Kasumi-1 (cell line): ENCODE measurements at places on chromosomes 5 and 9.

DNA sequence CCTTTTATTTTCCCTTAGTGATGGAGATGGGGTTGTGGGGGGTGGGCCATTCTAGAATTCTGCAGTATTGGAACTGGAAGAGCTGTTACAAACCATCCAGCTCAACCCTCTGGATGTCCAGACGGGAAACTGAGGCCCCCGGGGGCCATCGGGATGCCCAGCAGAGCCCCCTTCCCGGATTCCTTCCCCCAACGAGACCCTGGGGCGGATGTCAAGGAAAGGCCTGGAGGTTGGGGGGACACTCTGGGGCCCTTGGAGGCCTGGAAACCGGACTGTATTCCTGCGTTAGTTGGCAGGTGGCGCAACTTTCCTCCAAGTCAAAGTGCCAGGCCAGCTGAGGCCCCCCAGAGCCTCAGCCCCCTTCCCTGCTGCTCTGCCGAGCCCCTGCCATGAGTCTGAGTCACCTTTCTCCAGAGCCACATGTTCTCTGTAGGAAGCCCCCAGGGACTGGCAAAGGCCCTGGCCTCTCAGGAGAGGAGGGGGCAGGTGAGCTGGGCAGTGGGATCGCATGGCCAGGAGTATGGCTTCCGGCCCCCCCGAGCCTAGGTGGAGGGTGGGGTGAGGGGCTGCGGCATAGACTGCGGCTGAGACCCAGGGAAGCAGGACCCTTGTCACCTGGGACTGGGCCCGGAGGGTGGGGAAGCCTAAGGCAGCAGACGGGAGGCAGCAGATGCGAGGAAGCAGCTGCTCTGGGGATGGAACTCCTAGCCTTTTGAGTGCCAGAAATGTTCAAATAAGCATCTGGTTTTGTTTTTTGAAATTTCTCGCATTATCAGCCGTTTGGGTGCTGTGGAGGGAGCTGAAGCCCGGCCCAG is 17.8 kb upstream of the FIBCD1 start:
- DNase-seq = no peak

- no peak for DNase-seq
Observed at GRCh38 chr9:134514503-134514902, 127.1 kb upstream of the COL5A1 start.

- no peak for DNase-seq
Observed at GRCh38 chr9:131483319-131484050, 19.2 kb upstream of the POMT1 start.

DNA sequence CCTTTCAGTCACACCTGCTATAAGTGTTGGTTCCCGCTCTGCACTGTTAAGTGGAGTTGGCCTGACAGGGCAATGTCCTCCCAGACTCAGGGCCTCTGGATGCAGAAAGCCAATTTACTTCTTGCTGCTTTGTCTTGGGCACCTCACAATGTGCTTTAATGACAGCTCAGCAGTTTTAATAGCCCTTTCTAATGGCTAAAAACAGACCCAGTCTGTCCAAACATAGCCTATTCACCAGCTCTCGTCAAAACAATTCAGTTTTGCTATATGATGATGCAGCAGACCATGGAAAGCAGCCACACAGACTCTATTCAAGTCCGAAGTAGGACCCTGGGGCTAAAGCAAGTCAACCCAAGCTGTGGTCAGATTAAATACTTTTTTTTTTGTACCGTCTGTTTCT is 529.1 kb upstream of the SEMA6A start:
- DNase-seq = no peak

- peak; percentile 28 for DNase-seq
Observed at GRCh38 chr9:94160594-94161501, 76.6 kb downstream of the PTPDC1 start.

DNA sequence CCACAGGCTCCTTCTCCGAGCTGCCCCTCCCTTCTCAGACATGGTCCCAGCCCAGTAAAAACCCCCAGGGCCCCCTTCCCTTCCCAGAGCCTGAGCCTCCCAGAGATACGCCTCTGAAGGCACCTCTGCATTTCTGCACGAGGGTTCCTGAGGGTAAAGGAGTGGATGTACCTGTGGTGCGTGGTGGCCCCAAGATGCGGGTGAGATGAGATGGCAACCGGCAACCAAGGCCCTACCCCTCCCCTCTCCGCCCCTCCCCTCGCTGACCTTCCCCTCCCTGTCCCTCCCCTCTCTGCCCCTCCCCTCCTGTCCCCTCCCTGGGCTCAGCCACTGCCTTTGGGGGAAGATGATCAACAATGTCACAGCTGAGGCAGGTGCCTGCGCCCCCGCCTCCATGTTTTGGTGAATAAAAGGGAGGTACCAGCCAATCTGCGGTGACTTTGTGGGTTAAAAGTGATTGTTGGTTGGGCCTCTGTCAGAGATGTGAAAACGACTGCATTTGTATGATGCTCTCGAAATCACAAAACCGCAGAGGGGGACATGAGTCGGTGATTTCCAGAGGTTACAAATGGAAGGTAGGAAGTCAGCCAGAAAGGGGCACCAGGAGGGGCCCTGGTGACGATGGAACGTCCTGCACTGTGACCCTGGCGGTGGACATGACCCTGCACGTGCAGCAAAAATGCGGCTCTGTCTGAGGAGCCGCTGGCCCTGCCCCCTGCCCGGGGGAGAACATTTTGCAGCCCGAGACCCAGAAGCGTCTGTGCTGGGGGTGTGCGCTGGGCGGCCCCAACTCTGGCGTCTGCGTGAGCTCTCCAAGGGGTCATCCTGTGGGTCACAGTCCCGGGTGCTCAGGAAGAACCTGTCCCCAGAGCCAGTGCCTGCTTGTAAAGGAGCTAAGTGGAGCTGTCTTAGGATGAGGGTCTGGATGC is 3.7 kb downstream of the LCN9 start:
- no peak for DNase-seq

DNA sequence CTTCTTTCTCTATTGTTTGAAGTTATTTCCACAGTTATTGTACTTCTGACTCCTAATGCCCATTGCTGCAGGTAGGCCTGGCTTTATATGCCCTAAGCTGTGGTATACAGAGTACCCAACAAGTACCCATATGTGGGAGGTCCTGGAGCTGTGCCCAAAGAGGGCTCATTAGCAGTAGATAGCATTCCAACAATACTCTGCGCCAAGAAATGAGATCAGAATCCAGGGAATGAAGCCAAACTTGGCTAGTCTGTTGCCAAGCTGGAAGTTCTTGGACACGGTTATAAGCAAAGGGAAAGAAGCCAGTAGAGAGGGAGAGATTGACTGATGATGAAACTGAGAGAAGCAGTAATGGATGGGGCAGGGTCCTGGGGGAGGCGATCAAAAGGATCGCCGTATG is 29.7 kb upstream of the FAM169A start:
- DNase-seq = no peak

- no peak for DNase-seq
Observed at GRCh38 chr9:69611221-69611620, 61.0 kb downstream of the APBA1 start.

DNA sequence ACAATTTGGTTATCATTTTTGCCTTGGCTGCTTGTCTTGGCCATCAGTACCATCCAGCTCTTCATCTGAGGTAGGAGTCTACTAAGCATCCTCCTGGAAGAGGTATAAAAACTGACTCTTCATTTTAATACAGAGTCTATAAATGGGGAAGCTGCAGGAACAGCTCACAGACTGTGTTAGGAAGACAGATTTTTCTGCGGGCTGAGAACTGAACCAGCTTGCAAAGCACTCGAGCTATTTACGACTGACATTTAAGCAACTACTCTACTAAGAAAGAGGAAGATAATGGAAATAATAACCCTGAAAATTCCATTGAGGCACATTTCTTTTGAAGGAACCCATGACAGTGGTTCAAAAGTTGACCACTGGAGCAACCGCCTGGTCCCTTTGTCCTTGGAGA is 314.5 kb upstream of the RFX3 start:
- no peak for DNase-seq

DNA sequence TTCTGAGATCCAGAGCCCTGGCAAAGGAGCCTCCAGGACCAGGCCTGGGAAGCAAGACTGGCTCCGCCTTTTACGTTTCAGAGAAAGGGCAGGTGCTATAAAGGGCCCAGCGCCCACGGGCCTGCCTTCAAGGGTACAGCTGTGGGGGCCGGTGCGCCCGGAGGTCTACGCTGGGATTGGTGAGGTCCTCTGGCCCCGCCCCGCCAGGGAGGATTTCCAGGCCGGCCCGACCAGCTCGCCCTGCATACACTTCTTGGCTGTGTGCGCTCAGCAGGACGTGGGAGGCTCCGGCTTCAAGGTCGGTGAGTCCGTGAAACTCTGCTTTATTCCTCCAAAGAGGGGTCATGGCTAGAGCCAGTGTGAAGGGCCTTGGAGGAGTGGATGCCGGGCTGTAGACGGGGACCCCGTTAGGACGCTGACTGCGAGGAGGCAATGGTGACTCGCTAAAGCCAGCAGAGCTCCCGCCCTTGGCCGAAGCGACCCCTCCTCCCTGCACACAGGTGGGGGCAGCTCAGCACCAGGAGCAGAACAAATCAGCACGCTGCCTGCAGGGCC is at the start of gene CKMT2:
Gene CKMT2, plus strand, starts transcription at position 243 of the 555 bp plus-strand sequence. CDS start 17,811 bp downstream, outside the sequence.
- DNase-seq = no peak

DNA sequence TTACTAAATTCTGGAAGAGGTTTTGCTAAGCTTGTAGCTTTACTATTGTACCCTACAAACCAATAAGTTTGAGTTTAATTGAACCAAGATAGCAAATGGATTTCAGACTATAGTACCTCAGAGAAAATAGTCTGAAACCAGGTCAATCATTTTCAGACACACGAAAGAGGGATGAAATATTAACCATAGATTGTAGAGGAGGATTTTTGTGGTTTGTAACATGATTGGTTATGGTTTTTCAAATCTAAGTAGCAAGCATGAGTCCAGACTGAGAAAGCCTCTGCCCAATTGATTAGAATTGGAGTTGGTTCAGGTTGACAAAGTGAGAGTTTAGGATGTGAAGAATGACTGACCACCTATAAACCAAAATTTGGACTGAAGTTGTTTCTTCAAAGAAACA is 562.7 kb upstream of the DMAC1 start:
- no peak for DNase-seq

DNA sequence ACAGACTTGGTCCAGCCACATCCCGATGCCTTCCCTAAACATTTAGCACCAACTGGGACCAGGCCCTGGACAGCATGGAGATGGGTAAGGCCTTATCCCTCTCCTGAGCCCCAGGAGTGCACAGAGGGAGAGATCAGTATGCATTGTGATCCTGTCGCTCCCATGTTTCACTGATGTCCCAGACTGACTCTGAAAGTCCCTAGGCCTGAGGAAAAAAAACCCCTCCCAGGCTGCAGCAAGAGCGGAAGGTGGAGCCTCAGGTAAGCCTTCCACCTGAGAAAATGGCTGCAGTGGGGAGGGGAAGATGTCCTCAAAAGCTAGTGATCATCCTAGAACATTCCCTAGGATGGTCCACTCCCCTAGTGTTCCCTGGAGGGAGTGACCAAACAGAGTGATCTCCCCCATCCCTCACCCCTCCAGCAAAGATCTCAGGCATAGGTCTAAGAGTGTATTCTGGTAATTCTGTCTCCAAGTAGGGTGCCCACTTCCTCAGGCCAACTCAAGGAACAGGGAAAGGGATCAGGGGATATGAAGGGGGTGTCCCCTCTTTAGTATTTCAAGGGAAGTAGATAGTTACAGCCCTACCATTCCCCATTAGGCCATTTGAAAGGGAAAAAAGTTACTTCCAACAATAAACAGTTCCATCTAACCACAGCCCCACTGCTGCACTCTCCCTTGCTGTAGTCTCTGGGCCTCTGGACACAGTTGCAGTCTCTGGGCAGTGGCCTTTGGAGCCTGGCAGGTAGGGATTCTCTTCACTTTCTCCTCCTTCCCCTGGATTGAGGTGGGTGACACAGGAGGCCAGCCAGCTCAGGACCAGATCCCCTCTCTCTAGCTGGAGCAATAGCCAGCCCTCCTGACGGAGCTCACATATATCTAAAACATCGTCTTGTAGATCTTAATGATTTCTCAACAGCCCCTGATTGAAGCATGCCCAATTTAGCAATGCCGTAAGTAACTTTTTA is 6.8 kb upstream of the CXXC5 start:
- DNase-seq = no peak

DNA sequence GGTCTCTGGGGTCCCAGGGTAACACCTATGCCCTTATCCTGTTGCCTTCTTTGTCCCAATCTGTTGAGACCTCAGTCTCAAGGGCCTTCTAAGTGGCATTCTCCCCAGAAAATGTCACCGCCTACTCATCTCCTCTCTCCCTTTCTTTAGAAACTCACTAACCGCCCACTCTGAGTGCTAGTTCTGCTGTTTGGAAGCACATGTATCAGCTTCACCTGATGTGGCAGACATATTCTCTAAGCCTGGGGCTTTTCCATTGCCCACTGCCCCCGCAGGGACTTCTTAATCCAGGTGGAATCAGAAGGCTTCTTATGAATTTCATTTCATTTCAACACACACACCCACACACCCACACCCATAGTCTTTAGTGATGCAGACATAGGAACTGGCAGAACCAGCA is 165.1 kb downstream of the ASTN2 start:
- DNase-seq = no peak

- DNase-seq = no peak
Observed at GRCh38 chr5:132104556-132104955, 31.0 kb downstream of the CSF2 start.

DNA sequence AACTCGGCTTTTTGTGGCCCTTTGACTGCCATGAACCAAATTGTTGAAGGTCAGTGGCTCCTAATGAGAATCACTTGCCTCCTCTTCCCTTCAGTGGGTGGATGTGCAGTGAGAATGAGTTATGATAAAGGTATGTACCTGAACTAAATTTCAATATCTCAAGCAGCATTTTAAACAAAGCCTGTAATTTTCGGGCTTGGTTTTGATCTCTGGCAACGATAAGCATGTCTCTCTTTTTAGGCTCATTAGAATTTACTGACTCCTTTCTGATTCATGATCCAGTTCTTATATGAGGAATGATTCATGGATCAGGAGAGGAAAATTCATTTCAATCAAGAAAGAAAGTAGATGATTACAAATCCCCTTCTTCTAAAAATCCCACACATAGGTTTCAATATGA is 305.5 kb downstream of the ARRDC3 start:
- DNase-seq = no peak

DNA sequence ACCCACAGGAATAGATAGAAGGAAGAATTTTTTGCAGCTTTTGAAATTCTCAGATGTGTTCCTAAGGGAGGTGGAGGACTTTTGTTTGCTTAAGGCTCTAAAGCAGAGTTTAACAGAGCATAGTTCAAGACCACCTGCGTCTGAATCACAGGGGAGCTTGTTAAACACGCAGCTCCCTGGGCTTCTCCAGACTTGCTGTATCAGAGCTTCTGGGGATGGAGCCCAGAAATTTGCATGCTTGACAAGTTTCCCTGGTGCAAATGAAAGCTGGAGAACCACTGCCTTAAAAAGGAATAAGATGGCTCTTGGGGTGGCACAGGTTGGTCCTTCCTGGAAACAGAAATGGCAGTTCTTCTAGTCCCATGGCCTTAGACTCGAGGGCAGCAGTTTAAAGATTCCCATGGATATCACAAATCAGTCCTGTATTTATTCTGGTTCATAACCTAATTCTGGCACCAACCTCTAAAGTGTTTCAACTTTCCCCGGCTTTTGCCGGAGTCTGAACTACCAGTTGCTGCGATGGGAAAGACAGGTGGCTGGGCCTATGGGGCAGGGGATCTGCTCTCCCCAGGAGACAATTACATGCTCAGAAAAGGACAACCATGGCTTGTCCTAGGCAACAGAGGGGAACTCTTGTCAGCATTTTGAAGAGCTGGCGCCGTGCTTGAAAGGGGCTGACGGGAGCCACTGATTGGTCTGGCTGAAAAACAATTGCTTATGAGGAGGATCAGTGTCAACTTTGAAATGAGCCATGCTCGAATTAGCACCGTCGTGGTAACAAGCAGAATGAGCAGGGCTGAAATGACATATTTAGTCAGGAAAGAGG is 599.6 kb downstream of the CCDC171 start:
- DNase-seq = no peak

GRCh38 chr5:105754056-105754455 is 1916.7 kb downstream of the EFNA5 start:
- DNase-seq = no peak

GRCh38 chr5:115666023-115666422 is 40.2 kb upstream of the TMED7 start:
- no peak for DNase-seq
